ENCODE measurements at places on chromosomes 3 and 15. TPM values are rescaled to one million over a fixed set of nuclear protein-coding genes. Genes with fewer than 3 reads are reported as not detected.

Gene KLHDC8B
- total RNA-seq = 93.8 TPM

Gene NTRK3
- under 0.01 TPM for total RNA-seq

Gene CHRD
- not detected for total RNA-seq

Gene LEKR1
- total RNA-seq = 1.4 TPM

Gene ALDH1A2
- 4.3 TPM for total RNA-seq

Gene FBXO40
- total RNA-seq = not detected
